ENCODE measurements at places on chromosomes 2 and 18.

DNA sequence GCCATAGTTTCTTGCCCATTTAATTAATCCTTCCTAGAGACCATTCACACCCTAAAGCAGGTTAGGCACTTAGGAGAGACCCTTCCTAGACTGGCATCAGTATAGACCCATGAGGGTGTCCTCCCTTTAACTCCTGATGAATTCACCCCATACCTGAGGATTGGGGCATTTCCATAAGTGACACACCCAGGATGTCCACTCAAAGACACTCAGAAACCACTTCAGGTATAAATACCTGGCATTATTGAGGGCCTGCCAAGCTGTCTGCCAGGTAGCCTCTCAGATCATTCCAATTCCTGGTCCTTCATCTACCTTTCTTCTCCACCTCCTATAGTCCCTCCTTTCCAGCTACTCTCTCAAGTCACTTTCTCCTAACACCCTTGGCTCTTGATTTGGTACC, 57.5 kb upstream of the SLC14A2 start:
- no peaks in the 10 kb centered on the region for H3K4me1 ChIP-seq
- H3K36me3 ChIP-seq = no peaks in the 10 kb centered on the region
- no peak overlapping the region for H3K27ac ChIP-seq
- no peak overlapping the region for H3K4me3 ChIP-seq

GRCh38 chr18:67515942-67516538, 480 bp downstream of the DSEL start:
- H3K27me3 ChIP-seq = no peaks in the 10 kb centered on the region
- peak overlapping the region; percentile 79 for H3K4me3 ChIP-seq
- peak overlapping the region; percentile 76 for H3K27ac ChIP-seq
- DNase-seq = peak; percentile 74

DNA sequence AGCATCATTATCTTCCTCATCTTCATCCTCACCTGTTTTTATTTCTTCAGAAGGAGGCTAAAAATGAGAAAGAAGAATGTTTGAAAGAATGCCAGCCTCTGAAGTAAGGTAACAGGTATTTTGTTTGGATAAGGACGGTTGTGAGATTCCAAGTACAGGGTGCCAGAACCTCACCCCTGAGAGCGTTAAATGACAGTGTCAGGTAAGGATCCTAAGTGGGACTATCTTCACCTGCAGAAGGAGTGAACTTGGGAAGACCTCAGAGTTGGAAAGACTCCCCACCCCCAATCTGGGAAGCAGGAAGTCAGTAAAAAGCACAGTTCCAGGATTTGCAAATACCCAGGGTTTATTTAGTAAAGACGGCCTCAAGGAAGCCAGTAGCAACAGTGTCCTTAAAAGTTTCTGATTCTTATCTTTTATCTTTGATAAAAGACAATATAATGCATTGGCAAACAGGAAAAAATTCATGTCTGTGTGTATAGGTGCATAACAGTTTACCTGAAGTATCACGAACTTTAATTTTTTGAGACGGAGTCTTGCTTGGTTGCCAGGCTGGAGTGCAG, 52.3 kb downstream of the THOC1 start:
- no peaks in the 10 kb centered on the region for H3K27me3 ChIP-seq
- H3K27ac ChIP-seq = no peak overlapping the region
- H3K36me3 ChIP-seq = peaks cover 22% of the 10 kb centered on the region
- H3K4me1 ChIP-seq = no peaks in the 10 kb centered on the region

- no peak for DNase-seq
- no peak overlapping the region for H3K27ac ChIP-seq
- no peak overlapping the region for H3K4me3 ChIP-seq
- H3K4me1 ChIP-seq = no peaks in the 10 kb centered on the region
- H3K27me3 ChIP-seq = no peaks in the 10 kb centered on the region
Observed at GRCh38 chr2:157061799-157062198, 195.7 kb upstream of the GALNT5 start.

DNA sequence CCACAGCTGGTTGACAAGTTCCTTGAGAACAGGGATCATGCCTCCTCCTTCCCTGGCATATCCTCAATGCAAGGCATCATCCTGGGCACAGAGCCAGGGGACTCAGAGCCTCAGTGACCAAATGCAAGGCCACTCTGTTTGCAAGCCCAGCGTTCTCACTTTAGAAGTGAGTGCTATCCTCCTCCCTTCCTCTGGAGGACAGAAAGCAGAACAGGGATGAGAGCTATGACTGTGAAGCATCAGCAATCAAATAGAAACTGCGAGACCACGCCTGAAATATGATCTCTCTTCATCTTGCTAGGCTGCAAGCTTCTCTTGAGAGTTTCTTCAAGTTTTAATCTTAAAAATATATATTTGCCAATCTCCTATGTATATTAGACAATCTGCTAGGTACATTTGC, 119.8 kb downstream of the LRATD1 start:
- H3K4me3 ChIP-seq = no peak overlapping the region
- no peaks in the 10 kb centered on the region for H3K4me1 ChIP-seq
- no peak for DNase-seq
- no peaks in the 10 kb centered on the region for H3K36me3 ChIP-seq
- no peak overlapping the region for H3K27ac ChIP-seq
- H3K27me3 ChIP-seq = no peaks in the 10 kb centered on the region

- H3K36me3 ChIP-seq = no peaks in the 10 kb centered on the region
- H3K4me3 ChIP-seq = no peak overlapping the region
- no peaks in the 10 kb centered on the region for H3K27me3 ChIP-seq
Observed at GRCh38 chr18:22031611-22032010, 137.8 kb upstream of the GATA6 start.

DNA sequence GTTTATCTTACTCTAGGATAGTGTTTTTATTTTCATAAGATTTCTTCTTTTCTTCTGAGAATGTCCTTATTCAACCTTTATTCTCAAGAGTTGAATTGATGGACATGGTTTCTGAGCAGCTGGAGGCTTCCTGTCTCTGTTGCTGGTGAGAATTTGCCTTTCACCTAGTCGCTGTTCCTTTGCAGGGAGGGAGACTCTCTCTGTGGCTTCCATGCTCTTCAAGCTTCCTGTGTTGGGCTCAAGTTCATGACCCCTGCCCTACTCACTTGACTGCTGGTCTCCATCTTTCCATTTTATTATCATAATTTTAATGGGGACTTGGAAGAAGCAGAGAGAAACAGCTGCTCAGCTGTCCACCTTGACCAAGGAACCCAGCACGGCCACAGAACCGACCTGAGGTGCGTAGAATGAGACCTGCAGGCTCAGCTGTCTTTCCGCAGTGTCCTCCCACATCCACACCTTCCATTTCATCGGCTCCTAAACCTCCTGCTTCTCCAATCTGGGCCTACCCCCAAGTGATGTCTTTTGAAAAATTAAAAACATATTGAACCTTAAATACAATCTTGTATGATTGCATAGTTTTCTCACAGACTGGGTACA, 24.2 kb downstream of the TMEM18 start:
- H3K4me3 ChIP-seq = no peak overlapping the region
- peak; percentile 22 for DNase-seq
- H3K4me1 ChIP-seq = no peaks in the 10 kb centered on the region
- H3K27ac ChIP-seq = no peak overlapping the region

GRCh38 chr2:238894950-238895298, 47.0 kb downstream of the TWIST2 start:
- DNase-seq = no peak
- no peak overlapping the region for H3K27ac ChIP-seq
- no peaks in the 10 kb centered on the region for H3K4me1 ChIP-seq
- no peak overlapping the region for H3K4me3 ChIP-seq

DNA sequence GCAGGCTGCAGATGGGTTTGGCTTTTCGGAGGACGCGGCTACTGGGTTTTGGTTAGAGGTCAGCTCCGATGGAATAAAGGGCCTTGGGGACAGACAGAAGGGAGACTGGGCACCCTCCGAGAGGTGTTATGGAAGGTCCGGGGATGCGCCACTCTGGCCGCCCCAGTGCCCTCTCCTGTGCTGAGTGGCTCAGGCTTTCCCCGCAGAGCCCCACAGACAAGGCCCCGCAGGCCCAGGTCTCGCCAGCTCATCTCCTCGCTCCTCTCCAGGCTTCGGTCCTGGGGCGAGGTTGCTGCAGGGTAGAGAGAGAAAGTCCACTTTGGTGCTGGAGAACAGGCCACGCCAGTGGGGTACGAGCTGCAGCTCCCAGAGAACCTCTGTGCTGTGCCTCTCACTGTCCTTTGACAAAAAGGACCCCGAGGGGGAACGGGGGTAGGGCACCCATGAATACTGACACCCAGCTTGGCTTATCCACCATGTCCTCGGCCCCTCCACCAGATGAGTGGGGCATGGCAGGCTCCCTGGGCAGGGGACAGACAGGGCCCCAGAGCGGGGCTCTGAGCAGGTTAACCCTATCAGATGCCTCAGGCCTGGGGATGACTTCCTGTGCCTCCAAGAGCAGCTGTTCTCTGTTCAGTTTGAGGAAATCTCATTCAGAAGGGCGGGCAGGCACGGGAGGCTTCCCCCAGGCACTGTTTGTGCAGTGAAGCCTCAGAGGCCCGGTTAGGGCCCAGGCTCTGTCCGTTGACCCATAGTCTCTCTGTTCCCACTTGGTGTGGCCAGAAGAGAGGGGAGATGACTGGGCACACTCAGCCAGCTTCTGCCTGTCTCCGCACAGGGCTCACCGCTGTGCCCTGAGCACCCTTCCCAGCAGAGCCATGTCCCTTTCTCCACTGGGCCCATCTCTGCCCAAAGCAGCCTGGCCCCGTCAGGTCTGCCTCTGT, 15.7 kb upstream of the CNNM3 start:
- DNase-seq = no peak
- no peak overlapping the region for H3K27ac ChIP-seq
- H3K4me1 ChIP-seq = peaks cover 2% of the 10 kb centered on the region
- H3K36me3 ChIP-seq = peaks cover 11% of the 10 kb centered on the region
- H3K27me3 ChIP-seq = no peaks in the 10 kb centered on the region
- H3K4me3 ChIP-seq = no peak overlapping the region

DNA sequence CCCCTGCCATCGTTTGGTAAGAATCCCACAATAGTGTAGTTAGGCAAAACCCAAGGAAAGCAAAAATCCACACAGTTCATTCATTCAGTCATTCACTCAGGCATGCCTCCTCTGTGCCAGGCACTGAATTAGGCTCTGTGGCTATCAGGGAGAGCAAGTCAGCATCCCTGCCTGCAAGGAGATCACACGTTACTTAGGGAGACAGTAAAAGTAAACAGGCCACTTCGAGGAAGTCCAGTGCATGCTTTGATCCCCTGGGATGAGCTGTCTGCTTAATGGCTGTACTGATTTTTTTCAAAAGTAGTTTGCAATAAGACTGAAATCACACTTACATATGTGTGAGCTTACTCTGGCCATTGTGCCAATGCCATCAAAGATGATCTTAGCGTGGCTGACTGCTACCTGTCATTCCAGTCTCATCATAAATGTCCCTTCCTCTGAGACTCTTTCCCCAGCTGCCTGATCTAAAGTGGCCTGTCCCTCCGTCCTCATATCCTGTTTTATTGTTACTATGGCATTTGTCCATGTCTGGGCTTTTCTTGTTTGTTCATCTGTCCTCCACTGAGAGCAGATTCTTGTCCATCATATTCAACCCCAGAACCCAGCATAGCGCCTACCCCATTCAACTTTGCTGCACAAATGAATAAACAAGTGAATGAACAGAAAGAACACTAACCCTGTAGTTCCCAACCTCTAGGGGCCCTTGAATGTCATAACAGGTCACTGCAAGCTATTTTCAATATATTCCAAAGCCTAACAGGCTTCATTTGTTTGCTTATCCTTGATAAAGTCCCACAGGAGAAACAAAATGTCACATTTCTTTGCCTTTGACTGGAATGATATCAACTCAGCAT, 84.1 kb downstream of the GALNT14 start:
- H3K36me3 ChIP-seq = no peaks in the 10 kb centered on the region
- H3K4me3 ChIP-seq = no peak overlapping the region
- H3K27ac ChIP-seq = no peak overlapping the region
- H3K27me3 ChIP-seq = no peaks in the 10 kb centered on the region
- no peak for DNase-seq

DNA sequence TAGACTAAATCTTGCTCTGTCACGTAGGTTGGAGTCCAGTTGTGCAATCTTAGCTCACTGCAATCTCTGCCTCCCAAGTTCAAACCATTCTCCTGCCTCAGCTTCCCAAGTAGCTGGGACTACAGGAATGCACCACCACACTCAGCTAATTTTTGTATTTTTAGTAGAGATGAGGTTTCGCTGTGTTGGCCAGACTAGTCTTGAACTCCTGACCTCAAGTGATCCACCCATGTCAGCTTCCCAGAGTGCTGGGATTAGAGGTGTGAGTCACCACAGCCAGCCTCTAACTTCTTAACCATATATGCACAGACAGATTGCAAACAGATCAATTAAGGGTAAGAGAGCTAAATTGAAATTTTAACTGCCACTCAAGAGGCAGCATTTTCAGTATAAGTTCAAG, 22.1 kb upstream of the CNGA3 start:
- no peak overlapping the region for H3K4me3 ChIP-seq
- DNase-seq = no peak
- H3K36me3 ChIP-seq = no peaks in the 10 kb centered on the region

- no peak overlapping the region for H3K27ac ChIP-seq
- no peak overlapping the region for H3K4me3 ChIP-seq
- no peaks in the 10 kb centered on the region for H3K27me3 ChIP-seq
Observed at GRCh38 chr2:157469726-157470125, 25.8 kb upstream of the CYTIP start.

DNA sequence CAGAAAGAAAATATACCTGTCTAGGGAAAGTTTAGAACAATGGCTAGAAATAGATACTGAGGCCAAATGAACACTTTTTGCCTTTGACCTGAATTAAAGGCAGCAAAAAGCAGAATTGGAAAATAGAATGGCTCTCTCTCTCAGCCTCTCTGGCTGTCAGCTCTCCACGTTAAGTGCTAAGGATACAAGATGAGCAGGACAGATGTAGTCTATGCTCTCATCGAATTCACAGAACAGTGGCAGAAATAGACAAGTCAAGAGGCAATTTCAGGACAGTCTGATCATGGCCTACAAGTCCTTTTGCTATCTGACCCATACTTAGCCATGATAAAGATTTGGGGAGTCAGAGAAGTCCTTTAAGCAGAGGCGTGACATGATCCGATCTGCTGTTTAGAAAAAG, 120.2 kb upstream of the CREB1 start:
- no peaks in the 10 kb centered on the region for H3K36me3 ChIP-seq
- DNase-seq = no peak
- no peak overlapping the region for H3K4me3 ChIP-seq
- no peaks in the 10 kb centered on the region for H3K27me3 ChIP-seq
- peaks cover 8% of the 10 kb centered on the region for H3K4me1 ChIP-seq
- H3K27ac ChIP-seq = no peak overlapping the region

GRCh38 chr18:79317703-79318102, 78.0 kb upstream of the NFATC1 start:
- DNase-seq = no peak
- H3K4me1 ChIP-seq = no peaks in the 10 kb centered on the region
- no peaks in the 10 kb centered on the region for H3K27me3 ChIP-seq
- H3K27ac ChIP-seq = no peak overlapping the region
- H3K4me3 ChIP-seq = no peak overlapping the region

Data from liver (tissue), 10 donors.